ENCODE measurements at places on chromosomes 3 and 15.

- no peak for DNase-seq
Measured at GRCh38 chr3:33887478-33887877, 89.0 kb downstream of the PDCD6IP start.

- DNase-seq = no peak
Measured at GRCh38 chr3:132456136-132456535, 38.8 kb downstream of the DNAJC13 start.

DNA sequence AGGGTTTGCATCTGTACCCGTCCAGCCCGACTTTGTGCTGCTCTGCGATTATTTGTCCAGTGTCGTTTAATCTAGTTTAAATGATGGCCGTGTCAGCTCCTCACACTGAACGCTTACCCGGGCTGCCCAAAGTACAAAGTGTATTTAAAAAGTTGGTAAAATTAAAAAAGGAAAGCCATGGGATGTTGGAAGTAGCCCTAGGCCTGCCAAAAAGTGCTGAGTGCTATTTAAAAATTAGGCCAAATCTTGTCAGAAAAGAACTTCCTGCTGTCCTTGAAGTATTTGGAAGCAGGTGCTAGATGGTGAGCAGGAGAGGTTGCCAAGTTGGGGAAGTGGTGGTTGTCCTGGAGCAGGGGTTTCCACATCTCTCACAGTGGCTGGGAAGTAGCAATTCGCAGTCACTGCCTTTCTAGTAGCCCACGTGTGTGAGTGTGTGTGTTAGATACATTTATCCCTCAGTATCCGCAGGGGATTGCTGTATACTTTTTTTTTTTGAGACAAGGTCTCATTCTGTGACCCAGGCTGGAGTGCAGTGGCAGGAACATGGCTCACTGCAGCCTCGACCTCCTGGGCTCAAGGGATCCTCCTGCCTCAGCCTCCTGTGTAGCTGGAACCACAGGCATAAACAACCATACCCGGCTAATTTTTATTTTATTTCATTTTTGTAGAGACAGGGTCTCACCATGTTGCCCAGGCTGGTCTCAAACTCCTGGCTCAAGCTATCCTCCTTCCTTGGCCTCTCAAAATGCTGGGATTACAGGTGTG is 664 bp downstream of the PPCDC start:
- DNase-seq = no peak

DNA sequence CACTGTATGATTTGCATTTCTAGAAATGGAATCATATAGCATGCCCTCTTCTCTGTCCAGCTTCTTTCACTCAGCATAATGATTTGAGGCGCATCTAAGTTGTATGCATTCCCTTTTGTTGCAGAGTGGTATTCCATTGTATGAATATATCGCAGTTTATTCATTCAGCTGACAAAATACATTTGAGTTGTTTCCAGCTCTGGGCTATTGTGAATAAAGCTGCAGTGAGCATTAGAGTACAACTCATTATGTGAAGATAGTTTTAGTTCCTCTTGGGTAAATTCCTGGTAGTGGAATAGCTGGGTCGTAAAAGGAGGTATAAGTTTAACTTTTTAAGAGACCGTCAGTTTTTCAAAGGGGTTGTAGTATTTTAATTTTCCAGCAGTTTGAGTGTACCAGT is 38.5 kb upstream of the POLR2M start:
- no peak for DNase-seq

DNA sequence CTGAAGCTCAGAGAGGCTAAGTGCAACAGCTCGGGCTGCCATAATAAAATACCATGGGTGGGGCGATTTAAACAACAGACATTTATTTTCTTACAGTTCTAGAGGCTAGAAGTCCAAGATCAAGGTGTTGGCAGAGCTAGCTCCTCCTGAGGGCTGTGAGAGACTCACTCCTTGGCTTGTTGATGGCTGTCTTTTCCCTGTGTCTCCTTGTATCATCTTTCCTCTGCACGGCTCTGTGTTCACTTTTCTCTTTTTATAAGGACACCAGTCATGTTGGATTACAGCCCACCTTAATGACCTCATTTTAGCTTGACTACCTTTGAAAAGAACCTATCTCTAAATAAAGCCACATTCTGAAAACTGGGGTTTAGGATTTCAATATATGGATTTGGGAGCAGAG is 129.7 kb downstream of the RPL22L1 start:
- no peak for DNase-seq

- peak; percentile 23 for DNase-seq
Measured at GRCh38 chr3:30124435-30125370, 481.7 kb upstream of the TGFBR2 start.

- no peak for DNase-seq
Measured at GRCh38 chr3:124014366-124014942, 22.5 kb upstream of the ROPN1 start.

GRCh38 chr15:76575679-76576078 is 239.1 kb downstream of the ISL2 start:
- no peak for DNase-seq

GRCh38 chr3:131303848-131304247 is 77.7 kb upstream of the NUDT16 start:
- no peak for DNase-seq

DNA sequence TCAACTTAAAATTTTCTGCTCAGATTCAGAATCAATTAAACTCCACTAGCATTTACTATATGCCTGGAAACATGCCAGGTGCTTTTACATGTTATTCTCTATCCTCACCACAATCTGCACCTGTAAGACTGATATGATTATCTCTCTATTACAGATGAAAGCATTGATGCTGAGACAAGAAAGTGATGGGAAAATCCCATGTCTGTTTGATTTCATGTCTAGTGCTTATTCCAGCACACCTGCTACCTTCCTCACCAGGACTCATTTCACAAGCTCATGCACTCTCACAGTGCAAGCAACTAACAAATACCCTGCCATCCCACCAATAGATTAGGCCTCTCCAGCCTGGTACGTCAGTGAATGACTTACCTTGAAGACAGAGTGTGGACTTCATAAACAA is 25.0 kb upstream of the BCL6 start:
- no peak for DNase-seq

DNA sequence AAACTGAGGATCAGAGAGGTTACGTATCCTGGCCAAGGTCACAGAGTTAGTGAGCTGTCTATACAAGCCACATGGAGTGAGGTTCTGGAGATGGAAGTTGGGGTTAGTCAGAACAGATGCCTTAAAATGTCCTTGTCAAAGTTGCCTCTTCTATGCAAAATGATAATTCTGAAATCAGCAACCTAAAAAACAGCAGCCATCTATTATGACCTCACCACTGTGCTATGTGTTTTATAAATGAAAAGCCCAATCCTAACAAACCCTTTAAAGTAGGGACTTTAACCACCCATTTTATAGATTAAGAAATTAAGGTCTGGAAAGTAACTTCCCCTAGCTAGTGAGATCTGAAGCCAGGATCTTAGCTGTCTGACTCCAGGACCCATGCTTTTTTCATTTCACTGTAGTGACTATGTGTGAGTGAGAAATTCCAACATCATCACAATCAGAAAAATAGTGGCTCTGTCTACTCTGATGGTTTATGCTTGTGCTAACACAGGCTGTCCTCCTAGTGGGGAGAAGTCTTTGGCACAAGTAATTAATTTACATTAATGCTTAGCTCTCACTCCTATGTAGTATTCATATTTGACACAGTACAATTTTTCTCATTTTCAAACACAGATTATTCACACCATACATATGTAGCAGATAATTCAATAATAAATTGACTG is 143.6 kb downstream of the ANO10 start:
- no peak for DNase-seq

- no peak for DNase-seq
Measured at GRCh38 chr3:22012471-22012870, 261.5 kb upstream of the ZNF385D start.

GRCh38 chr15:68252925-68253534 is 23.5 kb upstream of the CLN6 start:
- peak; percentile 47 for DNase-seq

DNA sequence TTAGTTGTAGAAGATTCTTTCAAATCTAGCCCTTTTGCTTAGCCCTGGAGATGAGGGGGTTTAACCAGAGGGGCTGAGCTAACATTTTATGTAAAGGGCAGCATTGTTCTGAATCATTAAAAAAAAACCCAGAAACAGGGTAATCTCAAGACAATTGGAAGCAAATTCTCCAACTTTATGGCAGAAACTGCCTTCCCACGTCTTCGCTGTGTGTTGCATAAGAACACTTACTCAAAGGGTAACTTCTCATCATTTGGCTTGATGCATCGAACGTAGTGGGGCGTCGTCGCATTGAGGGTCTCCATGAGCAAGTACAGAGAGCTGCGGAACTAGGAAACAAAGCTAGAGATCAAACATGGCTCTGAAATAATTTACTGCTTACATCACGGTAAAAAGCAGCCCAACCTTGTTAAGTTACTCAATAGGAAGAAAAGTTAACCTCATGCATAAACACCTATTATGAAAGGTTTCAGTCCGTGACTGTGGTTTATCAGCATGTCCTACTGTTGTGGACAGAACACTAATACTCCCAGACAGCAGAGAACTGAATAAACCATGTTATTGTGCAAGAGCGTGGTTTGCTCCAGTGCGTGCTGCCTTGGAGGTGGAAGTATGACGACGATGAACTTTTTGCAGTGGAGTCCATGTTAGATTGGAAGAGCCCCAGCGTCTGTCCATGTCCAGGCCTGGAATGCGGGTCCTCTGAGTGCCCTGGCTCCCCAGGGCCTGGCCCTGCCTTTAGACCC is 48.7 kb downstream of the MYO5C start:
- no peak for DNase-seq

GRCh38 chr3:33658991-33659848 is 58.8 kb downstream of the CLASP2 start:
- peak; percentile 12 for DNase-seq

DNA sequence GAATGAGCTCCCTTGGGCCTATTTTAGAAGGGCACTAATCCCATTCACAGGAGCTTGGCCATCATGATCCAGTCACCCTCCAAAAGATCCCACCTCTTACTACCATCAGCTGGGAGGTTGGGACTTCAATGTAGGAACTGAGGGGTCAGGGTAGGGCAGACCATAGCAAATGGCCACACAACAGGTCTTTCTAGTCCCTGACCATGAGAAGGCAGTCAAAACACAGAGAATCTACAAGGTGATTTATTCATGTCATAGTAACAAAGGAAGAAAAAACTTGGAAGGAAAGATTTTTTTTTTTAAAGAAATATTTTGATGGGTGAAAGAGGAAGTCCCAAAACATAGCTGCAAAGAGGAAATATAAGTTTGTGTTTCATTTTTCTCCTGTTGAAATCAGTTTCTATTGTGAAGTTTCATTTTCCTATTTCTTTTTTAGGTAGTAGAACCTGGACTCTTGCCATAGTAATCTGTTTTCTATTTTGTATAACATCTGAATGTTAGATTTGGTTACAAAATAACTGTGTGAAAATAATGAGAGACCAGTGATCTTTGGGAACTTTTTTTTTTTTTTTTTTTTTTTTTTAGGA is 23.5 kb upstream of the TNFSF10 start:
- DNase-seq = no peak

DNA sequence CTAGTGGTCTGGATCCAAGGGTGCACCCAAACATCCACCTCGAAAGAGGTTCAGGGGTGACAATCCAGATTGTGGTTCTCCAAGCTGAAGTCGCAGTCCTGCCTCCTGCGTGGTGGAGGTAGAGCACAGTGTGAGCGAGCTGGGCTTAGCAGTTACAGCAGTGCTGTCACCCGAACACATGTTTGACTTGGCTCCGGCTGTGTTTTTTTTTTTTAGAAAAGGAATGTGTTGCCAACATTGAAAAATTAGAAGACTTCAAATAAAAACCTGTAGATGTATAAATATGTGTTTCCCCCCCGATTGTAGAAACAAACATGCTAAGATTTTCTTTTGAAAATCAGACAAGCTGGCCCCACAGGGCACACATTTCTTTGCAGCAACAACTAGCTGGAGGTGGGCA is 530.8 kb downstream of the SHQ1 start:
- DNase-seq = no peak

GRCh38 chr3:119395923-119396358 is 67.5 kb downstream of the TMEM39A start:
- no peak for DNase-seq

DNA sequence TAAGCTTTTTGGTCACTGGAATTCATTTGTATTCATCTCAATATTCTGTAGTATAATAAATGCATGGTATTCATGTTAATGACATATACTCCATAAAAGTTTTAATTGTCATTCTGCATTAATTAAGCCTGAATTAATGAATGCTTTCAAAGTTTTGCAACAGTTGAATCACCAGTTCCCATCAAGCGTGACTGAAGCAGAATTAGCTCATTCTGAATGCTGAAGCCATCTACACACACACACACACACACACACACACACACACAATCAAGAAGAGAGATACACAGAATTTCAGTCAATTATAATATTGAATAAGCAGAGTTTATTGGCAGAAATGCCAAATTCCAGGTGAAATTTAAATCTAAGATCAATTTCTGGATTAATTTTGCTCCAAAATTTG is 252.1 kb upstream of the KCNMB2 start:
- DNase-seq = no peak

DNA sequence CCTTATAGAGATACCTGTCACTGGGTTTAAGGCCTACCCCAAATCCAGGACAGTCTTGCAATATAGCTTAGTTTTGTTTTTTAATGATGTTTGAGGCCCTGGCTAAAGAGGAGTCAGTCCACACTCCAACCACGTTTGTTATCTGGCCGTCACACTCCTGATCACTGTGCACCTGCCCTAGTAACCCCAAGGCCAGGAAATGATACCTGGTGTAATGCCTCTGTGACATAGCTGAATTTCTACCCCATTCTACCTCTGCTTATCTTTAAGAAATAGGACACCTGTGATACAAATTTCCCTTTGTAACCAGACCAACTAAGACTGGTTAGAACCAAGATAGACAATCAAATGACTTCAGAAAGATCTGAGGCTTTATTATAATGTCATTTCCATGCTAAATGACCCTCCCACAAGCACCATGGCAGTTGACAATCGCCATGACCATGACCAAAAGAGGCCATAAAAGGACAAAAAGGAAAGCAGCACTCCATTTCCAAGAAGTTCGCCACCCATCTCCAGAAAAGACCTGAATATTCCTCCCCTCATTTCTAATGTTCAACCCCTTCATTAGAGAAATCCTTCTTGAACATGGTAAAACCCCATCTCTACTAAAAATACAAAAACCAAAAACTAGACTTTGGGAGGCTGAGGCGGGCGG is 4.8 kb upstream of the RTP3 start:
- no peak for DNase-seq

DNA sequence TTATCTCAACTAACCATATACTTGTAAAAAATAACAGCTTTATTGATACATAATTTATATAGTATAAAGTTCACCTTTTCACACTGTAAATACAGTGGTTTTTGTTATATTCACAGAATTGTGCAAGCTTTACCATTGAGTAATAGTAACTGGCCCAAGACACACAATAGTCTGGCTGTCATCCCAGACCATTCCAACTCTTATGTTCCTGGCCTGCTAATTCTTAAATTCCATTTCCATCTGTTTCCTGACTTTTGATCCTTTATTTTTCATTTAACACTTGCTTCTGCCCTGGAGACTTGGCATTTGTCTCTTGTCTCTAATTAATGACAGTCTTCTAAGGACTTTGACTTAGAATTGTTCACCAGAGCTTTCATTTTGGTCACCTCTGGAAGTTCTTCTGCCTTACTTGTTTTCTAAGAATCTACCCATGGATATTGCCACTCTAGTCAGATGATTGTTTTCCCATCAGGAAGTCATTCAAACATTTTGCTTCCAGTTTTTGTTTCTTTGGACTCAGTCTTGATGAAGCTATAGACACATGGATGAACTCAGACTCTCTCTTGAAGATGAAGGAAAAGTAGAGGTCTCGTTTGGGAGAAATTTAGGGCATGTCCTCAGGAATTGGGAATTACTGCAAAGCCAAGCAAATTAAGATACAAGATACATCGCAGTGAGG is 27.2 kb upstream of the PLSCR4 start:
- no peak for DNase-seq

All from NCI-H345 (cell line).